Islet precursor cell (in vitro differentiated cells): ENCODE measurements at places on chromosomes 4 and X.

- DNase-seq: no peak
These were observed 234.1 kb downstream of the CPE start for GRCh38 chr4:165612936-165613335.

GRCh38 chrX:154855256-154855655 lies 20.8 kb upstream of the SMIM9 start:
- no peak for DNase-seq

- no peak for DNase-seq
These were observed 613.1 kb upstream of the HS3ST1 start for GRCh38 chr4:12041828-12042227.

- DNase-seq: peak; percentile 49
These were observed 121.7 kb downstream of the TLL1 start for GRCh38 chr4:165994701-165995100.

GRCh38 chrX:97909245-97909644 lies 1025.5 kb downstream of the RPA4 start:
- DNase-seq: no peak

DNA sequence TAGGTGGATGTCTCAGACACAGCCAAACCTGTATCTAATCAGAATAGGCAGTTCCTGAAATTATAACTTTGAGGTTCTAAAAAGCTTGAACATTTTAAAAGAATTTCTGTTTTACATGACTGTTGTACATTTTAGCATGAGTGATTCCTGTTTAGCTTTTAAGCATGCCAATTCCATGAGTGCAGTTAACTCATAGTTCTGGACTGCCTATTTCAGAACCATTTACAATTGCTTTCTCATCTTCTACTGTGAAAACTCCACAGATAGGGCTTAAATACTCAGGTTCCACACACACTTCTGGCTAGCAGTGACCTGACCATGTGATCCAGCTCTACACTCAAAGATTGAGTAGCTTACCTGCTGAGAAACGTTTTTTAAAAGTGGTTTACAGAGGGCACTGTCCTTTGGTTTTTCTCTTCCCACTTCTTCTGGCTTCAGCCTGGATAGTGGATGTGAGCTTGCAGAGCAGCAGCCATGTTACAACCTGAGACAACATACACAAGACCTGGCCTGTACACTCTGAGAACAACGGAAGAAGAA lies 280.8 kb downstream of the ANKRD50 start:
- DNase-seq: no peak

- no peak for DNase-seq
These were observed 120.3 kb downstream of the RASL11B start for GRCh38 chr4:52982255-52982945.

DNA sequence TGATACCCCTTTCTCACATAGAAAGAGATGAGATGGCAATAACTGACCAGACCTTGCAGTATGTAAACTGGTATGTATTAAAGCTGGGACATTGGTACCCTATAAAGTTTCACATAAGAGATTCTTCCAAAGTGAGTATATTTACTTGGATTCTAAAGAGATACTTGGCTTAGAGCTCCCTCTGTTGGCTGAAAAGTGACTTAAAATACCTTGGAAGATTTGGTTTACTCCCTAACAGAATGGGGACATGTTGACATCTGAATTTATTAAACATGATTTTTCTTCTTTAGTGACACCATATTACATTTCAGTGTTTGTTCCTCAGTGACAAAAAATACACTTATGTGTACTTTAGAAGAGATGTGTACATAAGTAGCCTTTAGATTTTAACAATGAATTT lies 47.9 kb upstream of the RGN start:
- no peak for DNase-seq
